Nucleus accumbens (tissue), 56 donors: ENCODE measurements at places on chromosomes 1 and 21.

DNA sequence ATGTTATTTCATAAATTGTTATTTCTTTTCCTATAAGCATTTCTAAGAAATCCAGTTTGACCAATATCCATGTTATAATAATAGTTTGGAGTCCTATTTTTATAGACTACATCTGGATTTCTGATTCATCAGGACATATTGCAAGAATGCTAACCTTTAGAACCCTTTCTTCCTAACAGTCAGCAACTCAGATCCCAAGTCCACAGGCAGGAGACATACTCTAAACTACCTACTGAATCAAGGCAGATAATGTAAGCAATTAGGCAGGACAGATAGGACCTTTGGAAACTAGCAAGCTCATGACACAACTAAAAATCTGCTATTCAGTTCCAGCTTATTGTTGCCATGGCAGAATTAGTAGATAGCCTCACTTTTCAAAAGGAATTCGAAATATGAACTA is 104.1 kb downstream of the DENND1B start:
- no peak for DNase-seq

GRCh38 chr1:164363980-164364379 is 195.0 kb upstream of the PBX1 start:
- no peak for DNase-seq

DNA sequence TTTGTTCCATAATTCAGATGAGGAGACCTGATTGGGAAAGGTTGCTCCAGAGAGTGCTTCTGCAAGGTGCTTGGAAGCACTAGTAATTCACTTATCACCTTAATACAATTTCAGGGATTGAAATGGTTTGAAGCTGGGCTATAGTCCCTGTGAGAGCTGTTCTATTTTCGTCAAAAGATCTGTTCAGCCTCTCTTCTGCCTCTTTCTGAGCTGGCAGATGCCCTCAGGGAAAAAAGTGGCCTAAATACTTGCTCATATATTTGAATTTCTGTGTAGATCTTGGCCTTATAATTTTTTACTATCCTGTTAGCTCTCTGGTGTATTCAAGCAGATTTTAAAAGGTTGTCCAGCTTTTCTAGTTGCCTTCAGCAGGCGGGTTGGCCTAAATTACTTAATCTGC is 22.3 kb downstream of the C1orf146 start:
- DNase-seq: no peak

DNA sequence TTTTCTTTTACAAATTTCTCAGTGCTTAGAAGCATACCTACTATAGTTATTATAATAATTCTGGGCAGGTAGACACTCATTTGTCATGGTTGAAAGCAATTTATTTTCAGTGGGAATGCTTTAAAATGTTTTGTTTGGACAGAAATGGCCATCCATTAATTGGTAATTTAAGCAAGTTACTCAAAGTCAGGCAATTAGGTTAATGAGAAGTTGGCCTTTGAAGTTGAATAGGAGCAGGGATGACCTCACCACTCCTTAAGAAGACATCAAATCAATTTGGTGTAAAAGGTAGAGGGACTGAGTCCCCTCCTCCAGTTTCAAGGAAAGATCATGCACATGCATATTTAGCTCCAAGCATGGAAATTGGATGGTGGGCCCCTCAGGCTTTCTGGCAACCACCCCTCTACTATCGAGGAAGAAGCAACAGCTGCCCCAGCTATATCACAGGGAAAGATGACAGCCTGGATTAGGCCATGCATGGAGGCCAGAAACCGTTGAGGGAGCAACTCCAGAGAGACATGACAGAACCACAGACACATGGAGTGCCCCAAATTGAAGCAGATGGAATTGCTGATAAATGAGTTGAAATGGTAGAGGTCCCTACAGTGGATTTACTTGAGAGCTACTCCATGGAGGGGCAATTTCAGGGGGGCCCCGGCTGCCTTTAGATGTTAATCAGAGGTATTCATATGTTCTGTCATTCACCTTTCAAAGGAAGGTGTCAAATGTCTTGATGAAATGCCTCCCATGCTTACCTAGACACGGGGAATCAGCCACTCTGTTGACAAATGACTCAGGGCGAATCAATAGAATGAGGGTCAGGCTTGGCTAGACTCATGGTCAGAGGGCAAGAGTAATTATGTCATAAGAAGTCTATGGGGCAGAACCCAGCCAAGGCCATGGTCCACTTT is 26.7 kb downstream of the HLX start:
- DNase-seq: no peak

DNA sequence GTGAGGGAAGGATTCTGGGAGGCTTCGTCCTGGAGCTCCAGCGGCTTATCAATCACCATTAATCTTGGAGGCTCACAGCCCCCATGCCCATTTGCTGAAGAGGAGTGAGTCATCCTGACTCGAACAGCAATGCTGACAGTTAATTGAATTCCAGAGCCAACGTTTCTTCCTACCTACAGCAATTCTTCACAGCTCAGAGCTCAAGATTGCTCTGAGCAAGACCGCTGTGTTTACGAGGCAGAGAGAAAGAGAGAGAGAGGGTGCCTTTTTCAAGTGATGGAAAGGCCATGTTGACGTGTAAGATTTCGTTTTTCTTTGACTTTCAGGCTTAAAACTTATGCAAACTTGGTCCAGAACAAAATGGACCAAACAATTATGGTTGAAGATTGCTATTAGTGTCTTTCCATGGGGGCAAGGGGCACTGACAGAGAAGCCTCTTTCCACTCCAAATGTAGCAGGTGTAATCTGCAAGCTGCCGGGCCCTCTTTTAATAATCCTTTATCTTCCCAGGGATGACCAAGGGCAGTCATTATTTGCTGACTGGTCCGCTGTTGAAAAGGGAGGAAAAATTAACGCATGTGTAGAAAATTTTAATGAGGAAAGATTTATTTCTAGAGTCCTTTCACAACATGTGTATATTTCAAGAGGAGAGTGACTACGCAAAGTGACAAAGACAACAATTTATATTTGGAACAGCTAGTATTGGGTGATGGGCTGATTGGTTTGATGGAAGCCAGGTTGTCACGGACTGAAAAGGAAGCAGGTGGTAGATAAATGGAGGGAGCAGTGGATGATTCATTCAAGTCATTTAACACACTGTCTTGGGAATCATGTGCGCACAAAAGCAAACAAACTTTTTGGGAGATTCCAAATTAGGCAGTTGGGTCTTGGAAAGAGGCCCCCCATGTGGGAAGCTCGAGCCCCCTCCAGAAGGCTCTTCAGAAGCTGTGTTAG is 136.1 kb upstream of the IRF2BP2 start:
- peak; percentile 83 for DNase-seq

- no peak for DNase-seq
These were observed 9.2 kb downstream of the UAP1 start for GRCh38 chr1:162570718-162571117.

GRCh38 chr21:39663742-39664492 is 51.2 kb downstream of the B3GALT5 start:
- DNase-seq: no peak

GRCh38 chr1:154386643-154387352 is 18.3 kb upstream of the IL6R start:
- no peak for DNase-seq

GRCh38 chr21:41295721-41296254 is 20.8 kb upstream of the FAM3B start:
- no peak for DNase-seq

DNA sequence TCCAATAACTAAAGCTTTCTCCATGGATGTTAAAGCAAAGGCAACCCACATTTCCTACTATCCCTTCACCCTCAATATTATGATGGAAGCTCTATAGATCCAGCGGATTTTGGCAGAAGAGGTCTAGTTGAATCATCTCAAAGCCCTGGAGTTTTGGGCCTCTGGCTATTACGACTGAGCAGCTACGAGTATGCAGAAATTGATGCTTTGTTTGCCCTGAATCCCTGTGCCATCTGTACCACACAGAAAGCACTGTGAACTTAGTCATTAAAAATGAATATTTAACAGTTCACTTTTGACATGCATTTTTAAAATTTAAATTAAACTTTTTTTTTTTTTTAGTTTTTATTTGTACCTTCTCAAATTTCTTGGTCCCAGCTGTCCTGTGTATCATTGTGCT is 705.4 kb upstream of the PTBP2 start:
- no peak for DNase-seq

DNA sequence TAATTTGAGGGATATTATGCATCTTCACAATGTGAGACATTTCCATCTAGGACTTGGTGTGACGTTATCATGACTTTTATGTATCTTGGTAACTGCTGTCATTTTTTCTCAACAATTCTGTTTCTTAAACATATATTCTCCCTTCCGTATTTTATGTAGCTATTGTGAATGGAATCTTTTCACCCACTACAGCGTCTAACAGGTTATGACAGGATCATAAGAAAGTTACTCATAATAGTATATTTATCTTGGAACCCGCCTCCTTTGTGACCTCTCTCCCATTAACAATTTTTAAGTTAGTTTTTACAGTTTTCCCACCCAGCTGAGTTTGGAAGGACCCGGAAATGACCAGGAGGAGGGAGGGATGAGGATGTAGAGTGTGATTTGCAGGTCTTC is 6.8 kb upstream of the DMRTA2 start:
- no peak for DNase-seq

GRCh38 chr21:34129039-34129891 is 55.9 kb downstream of the MRPS6 start:
- DNase-seq: no peak

GRCh38 chr21:41857771-41858300 is 21.3 kb downstream of the PRDM15 start:
- no peak for DNase-seq

DNA sequence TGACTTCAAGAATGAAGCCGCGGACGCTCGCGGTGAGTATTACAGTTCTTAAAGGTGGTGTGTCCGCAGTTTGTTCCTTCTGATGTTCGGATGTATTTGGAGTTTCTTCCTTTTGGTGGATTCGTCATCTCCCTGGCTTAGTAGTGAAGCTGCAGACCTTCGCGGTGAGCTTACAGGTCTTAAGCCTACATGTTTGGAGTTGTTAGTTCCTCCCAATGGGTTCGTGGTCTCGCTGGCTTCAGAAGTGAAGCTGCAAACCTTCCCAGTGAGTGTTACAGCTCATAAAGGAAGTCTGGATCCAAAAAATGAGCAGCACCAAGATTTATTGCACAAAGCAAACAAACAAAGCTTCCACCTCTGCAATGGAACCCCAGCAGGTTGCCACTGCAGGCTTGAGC is 14.7 kb downstream of the LDLRAD1 start:
- DNase-seq: no peak

- no peak for DNase-seq
These were observed 1.2 kb downstream of the PTTG1IP start for GRCh38 chr21:44872323-44872648.
